Smooth muscle cell of the brain vasculature (primary cell): ENCODE measurements at places on chromosomes 5 and 9.

DNA sequence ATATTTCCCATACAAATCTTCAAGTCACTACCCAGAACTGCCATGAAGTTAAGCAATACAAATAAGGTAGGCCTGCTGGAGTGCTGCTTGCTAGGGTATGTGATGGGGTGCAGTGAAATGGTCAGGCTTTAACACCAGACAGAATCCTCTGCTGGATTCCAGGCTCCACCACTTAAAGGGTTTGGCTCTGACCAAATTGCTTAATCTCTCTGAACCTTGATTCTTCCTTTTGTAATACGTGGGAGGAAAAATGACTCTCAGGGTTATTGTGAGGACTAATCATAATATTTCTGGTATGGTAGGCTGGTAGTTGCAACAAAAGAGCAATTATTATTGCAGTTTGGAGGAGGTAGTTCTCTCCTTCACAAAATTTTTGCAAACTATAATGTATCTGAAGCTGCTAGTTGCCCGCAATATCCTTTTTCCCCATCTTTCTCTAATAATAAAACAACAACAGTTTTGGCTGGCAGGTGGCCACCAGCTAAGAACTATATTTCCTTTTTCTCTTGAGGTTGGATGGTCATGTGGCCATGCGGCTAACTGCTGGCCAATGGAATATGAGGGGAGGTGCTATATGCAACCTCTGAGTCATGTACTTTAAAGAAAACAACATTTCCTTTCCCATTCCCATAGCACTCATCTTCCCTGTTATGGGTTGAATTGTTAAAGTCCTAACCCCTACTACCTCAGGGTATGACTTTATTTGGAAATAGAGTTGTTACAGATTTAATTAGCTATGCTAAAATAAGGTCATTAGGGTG is 44.1 kb downstream of the CCL28 start:
- DNase-seq, result no peak

DNA sequence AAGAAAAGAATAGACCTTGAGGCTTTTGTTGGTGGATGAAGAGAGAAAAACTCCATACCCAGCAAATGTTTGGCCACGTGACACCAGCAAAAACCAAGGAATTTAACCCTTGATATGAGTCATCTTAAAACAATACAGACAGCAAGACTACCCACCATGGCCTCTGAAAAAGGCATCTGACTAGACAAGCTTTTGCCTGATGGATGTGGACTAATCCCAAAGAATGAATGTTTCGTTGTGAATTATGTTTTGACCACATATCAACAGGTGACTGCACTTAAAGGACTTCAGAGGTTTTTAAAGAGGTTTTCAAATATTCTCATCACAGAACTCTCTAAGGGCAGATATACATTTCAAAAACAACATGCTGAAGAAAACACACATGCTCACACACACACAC is 33.0 kb upstream of the SLC1A3 start:
- DNase-seq, result peak; percentile 66

GRCh38 chr9:20511686-20512085 is 110.6 kb downstream of the MLLT3 start:
- DNase-seq, result no peak

DNA sequence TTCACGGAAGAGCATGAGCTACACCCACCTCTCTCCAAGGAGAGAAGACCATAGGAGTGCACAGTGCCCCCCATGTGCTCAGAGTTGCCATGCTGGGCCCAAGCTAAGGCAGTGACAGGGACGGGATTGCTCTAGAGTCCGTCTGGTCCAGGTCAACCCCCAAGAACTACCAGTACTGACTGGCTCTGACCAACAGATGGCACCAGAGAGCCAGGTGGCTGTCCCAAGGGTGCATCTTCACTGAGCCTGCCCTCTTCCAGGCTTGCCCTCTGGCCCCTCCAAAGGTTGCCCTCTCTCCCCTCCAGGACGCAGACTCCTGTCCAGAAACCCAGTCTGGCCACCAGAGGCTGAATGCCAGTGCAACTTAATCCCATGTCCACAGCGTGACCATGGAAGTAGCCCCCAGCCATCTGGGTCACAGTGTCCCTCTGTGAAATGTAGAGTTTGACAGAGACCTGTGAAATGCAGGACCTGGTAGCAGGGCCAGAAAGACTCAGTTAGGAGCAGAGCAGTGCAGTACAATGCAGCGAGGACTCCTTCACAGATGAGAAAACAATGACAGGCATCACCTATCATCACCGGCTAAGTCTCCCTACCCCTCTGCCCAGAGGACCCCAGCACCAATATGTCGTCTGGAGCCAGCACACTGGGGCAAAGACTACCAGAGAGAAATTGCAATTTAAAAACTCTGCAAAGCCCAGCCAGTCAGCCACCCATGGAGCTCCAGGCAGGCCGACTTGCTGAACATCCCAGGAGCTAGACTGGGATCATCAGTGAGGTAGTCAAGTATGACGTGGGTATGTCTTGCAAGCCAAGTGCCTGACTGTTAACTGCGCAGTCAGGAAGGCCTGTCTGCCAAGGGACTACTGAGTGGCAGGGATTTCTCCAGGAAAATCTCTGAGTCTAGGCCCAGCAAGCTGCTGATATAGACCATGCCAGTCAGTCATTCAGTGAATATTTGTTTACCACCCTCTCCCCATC is 7.7 kb upstream of the SKP1 start:
- DNase-seq, result no peak

- no peak for DNase-seq
These were observed 642 bp downstream of the SV2C start for GRCh38 chr5:76083555-76084495.

DNA sequence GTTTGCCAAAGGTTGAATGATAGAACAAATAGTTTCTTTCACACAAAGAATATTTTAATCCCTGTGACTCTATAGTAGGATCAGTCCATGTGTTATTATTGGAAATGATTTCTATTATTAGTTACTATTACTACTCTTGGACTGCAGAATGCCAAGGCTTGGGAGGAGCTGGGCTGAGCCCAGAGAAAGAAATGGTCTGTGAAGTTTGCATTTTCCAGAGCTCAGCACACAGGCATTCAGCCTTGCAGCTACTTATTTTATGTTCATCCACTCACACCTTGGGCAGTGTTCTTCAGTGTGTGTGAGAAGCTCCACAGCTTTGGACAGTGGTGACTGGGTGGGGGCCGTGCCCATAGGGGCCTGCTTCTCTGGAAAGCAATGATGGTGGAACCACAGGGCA is 583.1 kb downstream of the CCDC171 start:
- DNase-seq, result no peak

- DNase-seq, result no peak
These were observed 171.0 kb downstream of the ARRDC3 start for GRCh38 chr5:91211997-91212713.

DNA sequence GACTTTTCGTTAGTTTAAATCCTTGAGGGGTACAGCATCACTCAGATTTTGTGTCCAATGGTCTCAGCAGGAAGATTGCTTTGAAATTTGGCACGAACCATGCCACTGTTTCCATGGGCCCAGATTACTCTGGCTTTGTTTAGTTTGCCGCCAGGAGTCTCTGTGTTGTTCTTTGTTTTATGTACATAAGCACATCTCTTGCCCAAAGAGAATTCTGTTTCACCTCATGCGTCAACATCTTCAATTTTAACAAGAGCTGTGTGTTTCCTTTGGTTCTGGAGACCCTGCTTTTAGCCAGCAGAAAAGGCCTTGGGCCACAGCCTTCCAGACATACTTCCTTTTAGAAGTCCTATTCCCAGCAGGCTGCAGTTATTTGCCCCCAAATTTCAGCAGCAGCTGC is 62.4 kb downstream of the TNPO1 start:
- DNase-seq, result peak; percentile 69

- DNase-seq, result no peak
These were observed 214.7 kb downstream of the GAS1 start for GRCh38 chr9:86732514-86733171.

DNA sequence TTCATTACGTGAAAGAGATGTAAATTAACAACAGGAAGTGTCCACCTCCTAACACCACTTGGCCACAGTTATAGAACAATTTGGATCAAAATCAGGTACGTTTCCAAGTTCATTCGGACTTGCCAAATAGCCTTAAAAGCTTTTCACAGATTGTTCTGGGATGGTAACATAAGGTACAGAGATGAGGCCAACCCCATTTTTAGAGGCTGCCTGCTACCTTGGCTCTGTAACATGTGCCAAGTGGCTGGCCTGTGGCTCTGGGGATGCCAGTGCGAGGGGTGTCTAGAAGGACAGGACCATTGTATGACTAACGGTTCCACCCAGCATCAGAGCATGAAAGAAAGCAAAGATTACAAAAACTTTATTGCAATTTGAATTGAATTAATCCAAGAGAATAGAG is 91.0 kb downstream of the LHFPL2 start:
- DNase-seq, result no peak

GRCh38 chr5:142925795-142926194 is 155.6 kb downstream of the ARHGAP26 start:
- DNase-seq, result no peak

DNA sequence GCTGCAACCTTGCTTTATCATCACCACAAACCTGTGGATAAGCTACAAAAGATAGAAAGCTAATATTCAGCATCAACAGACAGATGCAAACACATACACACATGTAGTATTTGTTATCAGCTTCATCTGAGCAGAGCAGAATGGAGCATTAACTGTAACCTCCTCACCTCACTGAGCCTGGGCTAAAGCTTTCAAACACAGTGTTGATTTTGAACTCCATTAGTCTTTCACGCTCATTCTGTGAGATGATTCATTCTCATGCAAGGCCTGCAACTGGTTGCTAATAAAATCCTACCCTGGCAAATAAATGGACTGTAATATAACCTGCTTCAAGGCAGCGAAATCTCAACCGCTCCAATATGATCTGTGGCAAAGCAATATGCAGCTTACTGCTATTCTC is 1360.6 kb upstream of the ACO1 start:
- no peak for DNase-seq

GRCh38 chr5:124528838-124529237 is 217.6 kb downstream of the ZNF608 start:
- no peak for DNase-seq

- no peak for DNase-seq
These were observed 131.2 kb downstream of the DAB2IP start for GRCh38 chr9:121782514-121783110.

- no peak for DNase-seq
These were observed 139.4 kb downstream of the ATG10 start for GRCh38 chr5:82111191-82111590.

DNA sequence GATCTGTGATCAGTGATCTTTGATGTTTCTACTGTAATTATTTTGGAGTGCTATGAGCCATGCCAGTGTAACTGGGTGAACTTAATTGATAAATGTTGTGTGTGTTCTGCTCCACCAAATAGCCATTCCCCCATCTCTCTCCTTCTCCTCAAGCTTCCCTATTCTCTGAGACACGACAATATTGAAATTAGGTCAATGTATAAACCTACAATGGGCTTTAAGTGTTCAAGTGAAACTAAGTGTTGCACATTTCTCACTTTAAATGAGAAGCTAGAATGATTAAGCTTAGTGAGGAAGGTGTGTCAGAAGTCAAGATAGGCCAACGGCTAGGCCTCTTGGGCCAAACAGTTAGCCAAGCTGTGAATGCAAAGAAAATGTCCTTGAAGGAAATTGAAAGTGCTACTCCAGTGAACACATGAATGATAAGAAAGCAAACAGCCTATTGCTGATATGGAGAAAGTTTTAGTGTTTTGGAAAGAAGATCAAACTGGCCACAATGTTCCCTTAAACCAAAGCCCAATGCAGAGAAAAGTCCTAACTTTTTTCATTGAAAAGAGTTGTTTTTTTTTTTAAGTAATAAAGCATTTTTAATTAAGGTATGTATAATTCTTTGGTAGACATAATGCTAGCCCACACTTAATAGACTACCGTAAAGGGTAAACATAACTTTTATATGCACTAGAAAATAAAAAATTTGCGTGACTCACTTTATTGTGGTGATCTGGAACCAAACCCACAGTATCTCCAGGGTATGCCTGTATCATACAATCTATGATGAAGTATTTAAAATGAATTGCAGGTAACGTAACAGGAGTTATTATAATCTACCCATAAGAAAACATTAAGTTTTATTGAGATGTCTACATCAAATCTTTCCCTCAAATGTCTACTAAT is 42.5 kb upstream of the ALDH1A1 start:
- DNase-seq, result no peak

DNA sequence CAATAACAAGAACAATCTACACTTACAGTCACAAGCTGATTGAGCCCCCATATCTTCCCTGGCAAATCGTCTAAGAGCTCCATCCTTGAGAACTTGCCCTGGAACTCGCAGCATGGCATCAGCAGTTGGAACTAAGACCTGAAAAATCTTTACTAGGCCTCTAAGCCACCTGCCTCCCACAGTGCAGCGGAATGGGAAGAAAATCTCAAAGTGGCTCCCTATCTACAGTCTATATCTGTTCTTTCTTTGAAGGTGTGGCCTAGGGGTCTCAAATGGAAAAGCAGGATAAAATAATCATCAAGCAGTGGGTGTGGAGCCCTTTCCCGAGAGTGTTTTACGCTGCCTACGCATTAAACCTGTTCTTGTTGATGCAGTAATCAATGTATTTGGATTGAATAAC is 343.0 kb downstream of the GLIS3 start:
- DNase-seq, result no peak

DNA sequence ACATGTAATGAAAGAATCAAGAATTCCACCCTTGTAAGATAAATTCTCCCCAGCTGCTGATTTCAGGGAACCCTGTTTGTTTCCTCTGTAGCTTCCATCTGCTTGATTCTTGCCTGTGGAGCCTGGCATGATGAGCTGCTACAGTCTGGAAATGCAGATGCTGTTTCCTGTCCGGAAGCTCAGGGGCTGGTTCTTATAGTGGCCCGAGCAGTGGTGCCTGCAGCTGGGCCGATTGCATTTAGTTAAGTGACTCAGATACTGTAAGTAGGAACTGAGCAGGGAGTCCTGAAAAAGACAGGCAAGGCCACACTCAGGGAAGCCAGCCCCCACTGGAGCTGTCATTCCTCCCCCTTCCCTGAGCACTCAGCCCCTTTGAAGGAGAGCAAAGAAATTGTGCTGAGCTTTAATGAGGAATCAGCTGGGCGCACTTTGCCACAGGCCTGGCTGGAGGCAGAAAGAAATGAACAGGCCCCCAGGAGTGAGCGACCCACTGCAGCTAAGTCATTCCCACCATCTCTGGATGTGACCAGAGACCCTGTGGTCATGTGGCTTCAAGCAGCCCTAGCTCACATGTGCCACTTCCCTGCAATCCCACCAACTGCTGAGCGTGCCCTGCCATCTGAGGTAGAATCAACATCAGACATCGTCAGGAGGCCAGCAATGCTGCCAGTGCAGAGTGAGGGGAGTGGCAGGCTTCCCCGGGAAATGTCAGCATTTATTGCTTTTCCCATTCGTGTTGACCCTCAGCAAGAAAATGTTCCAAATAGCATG is 206.0 kb upstream of the WWC1 start:
- DNase-seq, result no peak
